ENCODE measurements at places on chromosomes 1 and 21. TPM values are rescaled to one million over a fixed set of nuclear protein-coding genes. Genes with fewer than 3 reads are reported as not detected.
A peak's percentile ranks its signal among the peaks of the same experiment; 100 is the strongest.

GRCh38 chr1:118335331-118335732 lies 150.3 kb upstream of the SPAG17 start:
- DNase-seq = no peak
- no peak overlapping the region for H3K27ac ChIP-seq
- H3K36me3 ChIP-seq = no peaks in the 10 kb centered on the region
- H3K27me3 ChIP-seq = no peaks in the 10 kb centered on the region
- H3K4me3 ChIP-seq = no peak overlapping the region

DNA sequence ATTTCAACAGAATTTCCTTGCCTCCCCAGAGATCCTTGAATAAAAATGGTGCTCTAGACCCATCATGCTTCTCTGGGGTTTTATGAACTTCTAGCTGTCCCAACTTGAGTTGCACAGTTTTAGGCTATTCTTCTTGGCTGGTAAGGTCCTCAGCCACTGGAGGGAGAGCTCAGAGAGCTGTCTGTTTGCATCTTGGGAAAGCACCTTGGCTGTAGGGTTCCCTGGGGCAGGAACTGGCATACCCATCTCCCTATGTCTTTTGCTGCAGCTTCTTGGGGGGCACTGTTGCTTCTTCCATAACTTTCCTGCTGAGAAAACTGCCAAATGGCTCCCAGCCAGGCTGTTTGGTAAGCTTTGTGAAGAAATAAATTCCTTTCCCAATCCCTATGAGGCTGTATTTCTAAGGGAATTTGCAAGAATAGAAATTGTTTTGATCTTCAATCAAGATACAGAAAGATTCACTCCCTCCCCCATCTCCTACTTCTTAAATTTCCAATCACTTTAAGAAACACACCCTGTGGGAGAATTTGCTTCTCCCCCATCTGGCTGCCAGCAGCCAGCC lies 8.2 kb upstream of the FMOD start:
- peaks cover 51% of the 10 kb centered on the region for H3K27me3 ChIP-seq
- no peak for DNase-seq
- no peak overlapping the region for H3K27ac ChIP-seq
- no peaks in the 10 kb centered on the region for H3K4me1 ChIP-seq

- no peak overlapping the region for H3K27ac ChIP-seq
- no peak overlapping the region for H3K4me3 ChIP-seq
- H3K36me3 ChIP-seq = peaks cover 28% of the 10 kb centered on the region
- no peak for DNase-seq
- H3K4me1 ChIP-seq = peaks cover 84% of the 10 kb centered on the region
These were observed 28.3 kb downstream of the ARID1A start for GRCh38 chr1:26724118-26724517.

GRCh38 chr21:45819478-45820170 lies 161.9 kb upstream of the COL6A1 start:
- H3K27me3 ChIP-seq = no peaks in the 10 kb centered on the region
- H3K4me1 ChIP-seq = peaks cover 33% of the 10 kb centered on the region
- H3K36me3 ChIP-seq = no peaks in the 10 kb centered on the region

DNA sequence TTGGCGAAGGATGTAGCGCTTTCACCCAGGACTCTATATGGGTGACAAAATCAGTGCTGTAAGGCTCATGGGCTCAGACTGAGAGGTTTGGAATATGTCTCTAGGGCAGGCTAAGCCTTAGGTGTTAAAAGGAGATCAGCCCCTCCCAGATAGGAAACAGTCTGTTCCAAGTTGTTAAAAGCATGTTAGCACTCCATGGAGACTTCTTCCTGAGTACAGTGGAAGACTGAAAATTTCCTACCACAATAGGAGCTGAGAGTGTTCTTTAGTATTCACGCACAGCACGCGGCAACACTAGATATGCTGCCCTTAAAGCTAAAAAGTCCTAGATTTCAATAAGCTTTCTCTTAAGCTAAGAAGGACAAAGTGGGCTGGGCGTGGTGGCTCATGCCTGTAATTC lies 122.1 kb downstream of the TRABD2B start:
- no peak overlapping the region for H3K4me3 ChIP-seq
- H3K4me1 ChIP-seq = no peaks in the 10 kb centered on the region
- H3K36me3 ChIP-seq = no peaks in the 10 kb centered on the region
- peaks cover 2% of the 10 kb centered on the region for H3K27me3 ChIP-seq
- H3K27ac ChIP-seq = no peak overlapping the region

DNA sequence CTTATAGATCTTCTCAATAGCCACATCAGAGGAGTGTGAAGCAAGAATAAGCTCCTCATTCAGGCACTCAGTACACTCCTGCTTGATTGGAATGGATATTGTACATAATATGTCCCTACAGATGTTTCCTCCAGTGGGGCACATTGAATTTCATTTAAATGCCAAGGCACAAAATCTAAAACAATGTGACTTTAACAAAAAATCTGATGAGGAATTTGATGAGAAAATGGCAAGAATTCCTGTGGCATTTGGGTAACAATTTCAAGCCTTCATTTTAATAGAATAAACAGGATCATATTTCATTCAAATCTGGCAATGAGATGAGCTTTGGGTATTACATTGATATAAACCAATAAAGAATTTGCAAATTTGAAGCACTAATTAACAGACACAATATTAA lies 307.7 kb upstream of the PKN2 start:
- peaks cover 3% of the 10 kb centered on the region for H3K27me3 ChIP-seq
- H3K36me3 ChIP-seq = no peaks in the 10 kb centered on the region
- no peak overlapping the region for H3K27ac ChIP-seq
- DNase-seq = no peak
- no peak overlapping the region for H3K4me3 ChIP-seq
- no peaks in the 10 kb centered on the region for H3K4me1 ChIP-seq

GRCh38 chr1:201561195-201561564 lies 22.3 kb downstream of the NAV1 start:
- H3K27ac ChIP-seq = no peak overlapping the region
- H3K4me3 ChIP-seq = no peak overlapping the region
- no peaks in the 10 kb centered on the region for H3K36me3 ChIP-seq
- no peaks in the 10 kb centered on the region for H3K27me3 ChIP-seq
- H3K4me1 ChIP-seq = peaks cover 12% of the 10 kb centered on the region

- H3K27me3 ChIP-seq = no peaks in the 10 kb centered on the region
- H3K27ac ChIP-seq = no peak overlapping the region
- H3K4me1 ChIP-seq = peaks cover under 1% of the 10 kb centered on the region
- DNase-seq = no peak
- peaks cover 28% of the 10 kb centered on the region for H3K36me3 ChIP-seq
- no peak overlapping the region for H3K4me3 ChIP-seq
These were observed 76.7 kb upstream of the ZNF326 start for GRCh38 chr1:89918127-89918793.

The IL23R gene
- total RNA-seq = 0.57 TPM

The PDZK1IP1 gene
- total RNA-seq = not detected

- H3K4me3 ChIP-seq = no peak overlapping the region
- no peak for DNase-seq
- no peaks in the 10 kb centered on the region for H3K27me3 ChIP-seq
- no peaks in the 10 kb centered on the region for H3K4me1 ChIP-seq
- H3K27ac ChIP-seq = no peak overlapping the region
- H3K36me3 ChIP-seq = no peaks in the 10 kb centered on the region
These were observed 570.9 kb upstream of the CAMK1G start for GRCh38 chr1:209012443-209013196.

- peaks cover 37% of the 10 kb centered on the region for H3K4me1 ChIP-seq
- peak overlapping the region; percentile 78 for H3K27ac ChIP-seq
- H3K36me3 ChIP-seq = peaks cover 31% of the 10 kb centered on the region
- no peaks in the 10 kb centered on the region for H3K27me3 ChIP-seq
- peak; percentile 62 for DNase-seq
These were observed 30.9 kb downstream of the SKI start for GRCh38 chr1:2258996-2259395.

DNA sequence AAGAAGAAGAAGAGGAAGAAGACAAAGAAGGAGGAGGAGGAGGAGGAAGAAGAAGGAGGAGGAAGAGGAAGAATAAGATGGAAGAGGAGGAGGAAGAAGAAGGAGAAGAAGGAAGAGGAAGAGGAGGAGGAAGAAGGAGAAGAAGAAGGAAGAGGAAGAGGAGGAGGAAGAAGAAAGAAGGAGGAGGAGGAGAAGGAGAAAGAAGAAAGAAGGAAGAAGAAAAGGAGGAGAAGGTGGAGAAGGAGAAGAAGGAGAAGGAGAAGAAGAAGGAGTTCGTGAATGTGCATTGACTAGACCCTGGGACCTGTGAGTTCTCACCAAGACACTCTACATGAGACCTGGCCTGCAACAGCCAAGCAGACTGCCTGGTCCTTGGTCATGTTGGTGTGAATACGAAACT lies 131.7 kb upstream of the ERRFI1 start:
- peaks cover 13% of the 10 kb centered on the region for H3K27me3 ChIP-seq
- DNase-seq = no peak
- H3K36me3 ChIP-seq = peaks cover 4% of the 10 kb centered on the region

DNA sequence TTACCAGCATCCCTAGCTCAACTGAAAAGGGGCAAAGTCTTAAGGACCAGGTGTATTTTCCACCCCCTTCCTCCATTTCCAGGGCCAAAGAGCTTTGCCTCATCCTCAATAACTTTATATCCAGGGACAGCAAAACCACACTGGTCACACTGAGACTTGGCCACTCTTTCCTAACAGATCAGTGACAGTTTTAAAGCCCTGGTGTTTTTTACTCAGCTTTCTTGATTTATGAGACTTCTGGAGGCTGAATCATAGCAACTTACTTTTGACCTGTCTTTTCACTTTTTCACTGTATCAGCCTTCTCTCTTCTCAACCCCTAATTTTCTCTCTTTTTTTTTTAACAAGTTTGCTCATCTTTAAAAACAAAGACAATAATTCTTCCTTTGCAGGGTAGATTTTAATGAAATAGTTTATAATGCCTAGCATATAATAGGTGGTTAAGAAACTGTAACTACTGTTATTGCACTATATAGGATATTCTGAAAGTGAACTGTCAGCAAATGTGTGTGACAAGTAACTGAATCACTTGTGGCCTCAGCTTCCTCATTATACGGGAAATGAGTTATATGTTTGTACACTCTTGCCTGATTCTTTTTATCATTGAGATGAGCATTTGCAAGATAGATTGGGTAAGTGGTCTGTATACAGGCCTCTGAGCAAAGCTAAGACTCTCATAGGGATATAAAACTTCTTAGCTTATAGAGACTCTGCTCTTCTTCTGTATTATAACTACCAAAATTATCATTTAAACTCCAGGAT lies 19.7 kb upstream of the DYNLT5 start:
- no peak overlapping the region for H3K4me3 ChIP-seq
- peaks cover 31% of the 10 kb centered on the region for H3K4me1 ChIP-seq
- peak overlapping the region; percentile 57 for H3K27ac ChIP-seq
- DNase-seq = no peak
- H3K36me3 ChIP-seq = no peaks in the 10 kb centered on the region

- H3K27me3 ChIP-seq = no peaks in the 10 kb centered on the region
- peaks cover 46% of the 10 kb centered on the region for H3K4me1 ChIP-seq
- no peak overlapping the region for H3K4me3 ChIP-seq
- H3K27ac ChIP-seq = no peak overlapping the region
These were observed 148.5 kb downstream of the DHRS3 start for GRCh38 chr1:12469493-12469892.

The CERS2 gene
- total RNA-seq = 173 TPM

DNA sequence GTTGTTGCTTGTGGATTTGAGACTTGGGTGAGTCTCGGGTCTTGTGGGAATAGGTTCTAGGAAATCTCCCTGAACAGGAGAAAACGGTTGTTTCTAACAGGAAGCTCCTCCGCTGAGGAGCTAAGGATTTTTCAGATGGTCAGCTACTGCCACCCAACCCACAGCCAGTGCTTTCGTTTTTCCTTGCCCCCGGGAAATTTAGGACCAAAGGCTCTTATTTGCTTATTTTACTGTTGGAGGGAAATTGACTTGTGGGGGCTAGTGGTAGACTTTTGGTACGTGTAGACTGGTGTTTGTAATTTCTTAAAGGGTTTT lies 792 bp downstream of the SNX7 start:
- H3K4me3 ChIP-seq = peak overlapping the region; percentile 70
- DNase-seq = no peak
- H3K27me3 ChIP-seq = peaks cover 45% of the 10 kb centered on the region
- H3K36me3 ChIP-seq = no peaks in the 10 kb centered on the region
- peaks cover 10% of the 10 kb centered on the region for H3K4me1 ChIP-seq

The ERRFI1 gene
- 0.35 TPM for total RNA-seq

The TEX38 gene
- not detected for total RNA-seq

The A3GALT2 gene
- total RNA-seq = not detected

- no peaks in the 10 kb centered on the region for H3K27me3 ChIP-seq
- H3K4me3 ChIP-seq = no peak overlapping the region
- DNase-seq = no peak
- H3K4me1 ChIP-seq = no peaks in the 10 kb centered on the region
- H3K36me3 ChIP-seq = no peaks in the 10 kb centered on the region
These were observed 31.8 kb upstream of the CFHR4 start for GRCh38 chr1:196856053-196856452.

- H3K27ac ChIP-seq = no peak overlapping the region
- DNase-seq = peak; percentile 13
- H3K27me3 ChIP-seq = peaks cover 5% of the 10 kb centered on the region
- no peak overlapping the region for H3K4me3 ChIP-seq
- H3K36me3 ChIP-seq = no peaks in the 10 kb centered on the region
- no peaks in the 10 kb centered on the region for H3K4me1 ChIP-seq
These were observed 181.0 kb upstream of the KLHDC7A start for GRCh38 chr1:18299441-18300338.

GRCh38 chr1:107897438-107898345 lies 67.3 kb downstream of the VAV3 start:
- H3K4me1 ChIP-seq = peaks cover 26% of the 10 kb centered on the region
- no peak overlapping the region for H3K4me3 ChIP-seq
- H3K36me3 ChIP-seq = peaks cover under 1% of the 10 kb centered on the region
- H3K27me3 ChIP-seq = no peaks in the 10 kb centered on the region

The AADACL3 gene
- total RNA-seq = not detected
